Common myeloid progenitor, CD34-positive (primary cell): ENCODE measurements at places on chromosomes 11 and 22.

- DNase-seq = no peak
These were observed 9.0 kb upstream of the FLRT1 start for GRCh38 chr11:64026575-64027205.

- DNase-seq = no peak
These were observed 970 bp downstream of the OR5B21 start for GRCh38 chr11:58506935-58507334.

DNA sequence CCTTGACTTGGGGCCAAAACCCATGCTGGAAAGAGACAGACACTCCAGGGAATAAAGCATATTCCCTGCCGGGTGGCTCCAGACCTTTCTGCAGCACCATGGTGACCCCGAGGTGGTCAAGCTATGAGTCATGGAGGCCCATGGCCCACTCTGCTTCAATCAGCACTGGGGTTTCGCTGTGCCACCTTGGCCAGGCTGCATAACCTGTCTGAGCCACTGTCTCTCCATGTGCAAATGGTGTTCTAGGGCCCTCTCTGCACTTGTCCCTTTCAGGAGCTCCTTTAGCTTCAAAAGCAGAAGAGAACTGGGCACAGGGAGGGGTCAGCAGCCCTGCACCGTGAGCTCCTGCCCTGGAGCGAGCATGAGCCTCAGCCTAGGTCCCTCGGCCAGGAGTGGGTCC is 410.1 kb downstream of the SHANK2 start:
- no peak for DNase-seq

- no peak for DNase-seq
These were observed 63.5 kb upstream of the FDX1 start for GRCh38 chr11:110366291-110366690.

GRCh38 chr11:9363954-9364912 is 20.2 kb upstream of the IPO7 start:
- DNase-seq = peak; percentile 98
